Activated CD4-positive, CD25-positive, alpha-beta regulatory T cell (primary cell): ENCODE measurements at places on chromosomes 2 and 18.

GRCh38 chr18:78971511-78972245 lies 7.9 kb upstream of the SALL3 start:
- DNase-seq = no peak

- no peak for DNase-seq
Observed at GRCh38 chr2:160590664-160591063, 97.1 kb upstream of the RBMS1 start.

GRCh38 chr18:30192216-30192615 lies 850.3 kb downstream of the DSC3 start:
- no peak for DNase-seq

- DNase-seq = no peak
Observed at GRCh38 chr2:181129364-181130056, 149.1 kb downstream of the UBE2E3 start.

GRCh38 chr2:120607506-120607905 lies 128.2 kb upstream of the GLI2 start:
- DNase-seq = no peak
